Stimulated activated CD4-positive, alpha-beta T cell treated with anti-CD3 and anti-CD28 coated beads, Interleukin-15, amount 100 ng/mL, for 1 hour (primary cell): ENCODE measurements at places on chromosomes 5 and 9.
A peak's percentile ranks its signal among the peaks of the same experiment; 100 is the strongest.

- DNase-seq: no peak
These were observed 248.1 kb downstream of the CETN3 start for GRCh38 chr5:90161414-90161813.

GRCh38 chr9:129012343-129012742, 15.8 kb downstream of the SH3GLB2 start:
- DNase-seq: no peak

DNA sequence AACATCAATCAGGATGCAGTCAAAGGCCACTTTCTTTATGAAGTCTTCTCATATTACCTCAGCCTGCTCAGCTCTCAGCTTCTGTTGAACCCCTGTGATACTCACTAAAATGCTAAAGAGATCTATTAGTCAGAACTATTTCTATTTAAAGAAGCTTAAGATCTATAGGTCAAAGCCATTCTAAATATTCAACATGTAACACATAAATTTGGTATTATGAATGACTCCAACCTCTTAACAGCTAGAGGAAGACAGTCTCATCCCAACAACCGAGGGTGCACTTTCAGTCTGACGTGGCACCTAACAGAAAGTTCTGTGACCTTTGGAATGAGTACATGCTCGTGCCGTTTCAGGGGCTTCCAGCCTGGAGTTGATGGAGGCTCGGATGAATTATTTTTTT, 301.5 kb upstream of the VLDLR start:
- DNase-seq: no peak

GRCh38 chr5:59666440-59667068, 227.0 kb downstream of the PDE4D start:
- no peak for DNase-seq

DNA sequence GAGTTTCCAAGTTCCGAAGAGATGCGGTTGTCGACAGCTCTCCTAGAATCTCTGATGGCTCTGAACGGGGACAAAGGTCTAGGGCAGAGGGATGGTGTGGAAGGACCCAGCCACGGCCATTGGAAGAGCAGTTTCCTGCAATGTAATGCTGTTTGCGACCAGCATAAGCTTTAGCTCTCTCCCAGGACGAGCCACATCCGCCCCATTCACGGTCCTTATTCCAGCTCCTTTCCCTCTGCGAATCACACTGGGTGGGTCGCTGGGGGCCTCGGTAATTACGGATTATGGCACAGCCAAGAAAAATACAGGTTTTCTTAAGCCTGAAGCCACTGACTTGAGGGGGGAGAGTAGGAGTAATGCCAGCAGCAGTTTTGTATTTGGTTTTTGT, 22.7 kb downstream of the ANXA2R start:
- DNase-seq: peak; percentile 10

DNA sequence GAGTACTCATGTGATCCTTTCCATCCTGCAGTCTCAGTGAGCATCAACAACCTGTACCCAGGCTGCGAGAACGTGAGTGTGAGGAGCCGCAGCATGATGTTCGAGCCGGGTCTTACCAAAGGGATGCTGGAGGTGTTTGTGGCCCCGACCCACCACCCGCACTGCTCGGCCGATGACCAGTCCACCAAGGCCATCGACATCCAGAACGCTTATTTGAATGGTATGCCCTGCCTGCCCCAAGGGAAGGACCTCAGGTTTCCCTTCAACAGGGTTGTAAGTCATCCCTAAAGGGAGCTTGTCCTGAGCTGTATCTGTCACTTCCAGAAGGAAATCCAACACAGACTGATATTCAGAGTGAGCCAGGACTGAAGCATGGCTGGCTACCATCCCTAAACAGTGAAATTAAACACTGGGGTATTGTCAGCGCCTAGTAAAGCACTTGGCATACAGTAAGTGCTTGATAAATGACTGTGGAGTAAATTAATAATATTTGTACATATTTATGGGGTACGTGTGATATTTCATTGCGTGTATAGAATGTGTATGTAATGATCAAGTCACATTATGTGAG, 39.3 kb upstream of the CTSL start:
- DNase-seq: no peak

GRCh38 chr9:73095425-73095824, 56.2 kb upstream of the ANXA1 start:
- no peak for DNase-seq

DNA sequence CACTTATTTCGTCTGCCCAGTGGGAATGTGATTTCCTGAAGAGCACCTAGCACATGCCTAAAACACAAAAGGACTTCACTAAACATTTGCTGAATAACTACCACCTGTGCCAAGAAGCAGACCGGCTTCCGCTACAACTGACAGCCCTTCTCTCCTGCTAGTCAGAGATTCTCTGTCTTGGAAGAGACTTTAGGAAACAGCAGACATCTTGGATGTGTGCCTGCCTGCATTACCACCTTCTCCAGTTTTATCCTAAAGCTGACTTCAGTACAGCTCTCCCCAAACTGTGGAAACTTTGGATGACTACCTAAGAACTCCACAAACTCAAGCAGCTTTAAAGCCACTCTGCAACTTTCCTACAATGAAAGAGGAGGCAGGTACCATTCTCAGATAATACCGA, 116.5 kb upstream of the MAN2A1 start:
- DNase-seq: no peak

- no peak for DNase-seq
These were observed 23.8 kb downstream of the C5orf58 start for GRCh38 chr5:170256571-170256970.

DNA sequence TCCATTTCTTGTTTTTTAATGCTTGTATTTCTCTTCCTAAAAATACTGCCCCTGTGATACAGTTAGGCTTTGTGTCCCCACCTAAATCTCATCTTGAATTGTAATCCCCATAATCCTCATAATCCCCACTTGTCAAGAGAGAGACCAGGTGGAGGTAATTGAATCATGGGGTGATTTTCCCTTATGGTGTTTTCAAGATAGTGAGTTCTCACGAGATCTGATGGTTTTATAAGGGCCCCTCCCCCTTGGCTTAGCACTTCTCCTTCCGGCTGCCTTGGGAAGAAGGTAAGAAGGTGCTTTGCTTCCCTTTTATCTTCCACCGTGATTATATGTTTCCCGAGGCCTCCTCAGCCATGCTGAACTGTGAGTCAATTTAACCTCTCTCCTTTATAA, 227.4 kb downstream of the MAN2A1 start:
- DNase-seq: no peak

GRCh38 chr9:109912082-109912582, 132.1 kb downstream of the PALM2AKAP2 start:
- DNase-seq: no peak

DNA sequence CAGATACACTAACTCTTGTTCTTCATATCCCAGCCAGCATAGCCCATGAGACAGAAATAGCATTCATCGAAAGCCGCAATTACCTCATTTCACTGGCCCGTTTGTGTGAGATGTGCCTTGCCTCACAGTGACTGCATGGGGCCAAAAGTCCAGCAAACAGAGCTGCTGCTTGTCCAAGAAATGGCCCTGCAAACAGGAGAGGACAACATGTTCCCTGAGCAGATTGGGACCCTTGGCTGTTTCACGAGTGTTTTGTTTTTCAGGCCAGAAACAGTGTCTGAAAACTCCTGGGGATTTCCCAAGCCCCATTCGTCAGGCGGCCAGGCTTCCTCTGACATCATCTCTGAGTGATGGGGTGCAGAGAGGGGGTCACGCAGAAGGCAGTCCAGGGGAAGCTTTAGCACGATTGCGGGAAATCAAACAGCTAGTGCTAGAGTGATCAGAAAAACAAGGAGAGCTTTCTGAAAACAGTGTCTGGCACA, 503.6 kb upstream of the PAPPA start:
- DNase-seq: no peak

GRCh38 chr9:73056245-73056644, 95.4 kb upstream of the ANXA1 start:
- no peak for DNase-seq

DNA sequence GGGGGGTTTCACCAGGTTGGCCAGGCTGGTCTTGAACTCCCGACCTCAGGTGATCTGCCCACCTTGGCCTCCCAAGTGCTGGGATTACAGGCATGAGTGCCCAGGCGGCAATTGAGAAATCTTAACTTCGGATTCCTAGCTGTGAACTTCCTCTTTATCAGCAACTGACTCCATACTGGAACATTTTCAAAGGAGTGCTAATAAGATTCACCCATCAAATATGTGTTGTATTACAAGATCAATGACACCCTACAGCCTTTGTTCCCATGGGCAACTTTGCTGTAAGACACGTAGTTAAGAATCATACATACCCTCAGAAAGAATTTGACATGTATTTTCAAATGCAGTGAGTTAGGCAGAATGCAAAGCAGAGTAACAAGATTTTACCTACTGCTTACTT, 23.1 kb upstream of the ACOT12 start:
- no peak for DNase-seq

DNA sequence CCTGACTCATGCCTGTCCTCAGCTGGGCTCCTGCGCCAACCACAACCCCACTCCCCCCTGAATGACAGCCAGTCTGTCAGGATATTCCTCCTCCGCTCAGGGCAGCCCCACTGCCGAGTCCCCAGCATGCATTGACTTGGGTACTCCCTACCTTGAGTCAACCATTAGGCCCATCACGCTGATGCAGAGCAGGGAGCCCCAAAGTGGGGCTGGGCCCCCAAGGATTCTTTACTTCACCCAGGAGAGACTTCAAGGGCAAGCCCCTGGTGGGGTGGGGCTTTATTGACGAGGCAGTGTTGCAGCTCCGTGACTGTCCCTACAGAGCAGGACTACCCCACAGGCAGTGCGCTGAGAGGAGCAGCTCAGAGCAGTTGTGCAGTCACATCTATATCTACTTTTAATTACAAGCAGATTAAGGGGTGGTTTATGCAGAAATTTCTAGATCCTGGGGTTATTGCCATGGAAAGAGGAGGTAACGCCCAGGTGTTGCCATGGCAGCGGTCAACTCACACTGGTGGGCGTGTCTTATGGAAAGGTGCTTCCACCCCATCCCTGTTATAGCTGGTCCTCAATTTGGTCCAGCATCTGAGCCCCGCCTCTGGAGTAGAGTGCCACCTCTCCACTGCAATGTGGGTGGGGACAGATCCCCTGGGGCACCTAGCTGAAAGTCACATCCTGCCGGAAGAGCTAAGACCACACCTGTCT, 32.1 kb upstream of the FCN1 start:
- no peak for DNase-seq

GRCh38 chr9:92764381-92764987, at the start of gene BICD2:
TSS of gene BICD2 (minus strand) at chr9:92764833. CDS start at chr9:92764744, 89 bp downstream.
- DNase-seq: no peak

DNA sequence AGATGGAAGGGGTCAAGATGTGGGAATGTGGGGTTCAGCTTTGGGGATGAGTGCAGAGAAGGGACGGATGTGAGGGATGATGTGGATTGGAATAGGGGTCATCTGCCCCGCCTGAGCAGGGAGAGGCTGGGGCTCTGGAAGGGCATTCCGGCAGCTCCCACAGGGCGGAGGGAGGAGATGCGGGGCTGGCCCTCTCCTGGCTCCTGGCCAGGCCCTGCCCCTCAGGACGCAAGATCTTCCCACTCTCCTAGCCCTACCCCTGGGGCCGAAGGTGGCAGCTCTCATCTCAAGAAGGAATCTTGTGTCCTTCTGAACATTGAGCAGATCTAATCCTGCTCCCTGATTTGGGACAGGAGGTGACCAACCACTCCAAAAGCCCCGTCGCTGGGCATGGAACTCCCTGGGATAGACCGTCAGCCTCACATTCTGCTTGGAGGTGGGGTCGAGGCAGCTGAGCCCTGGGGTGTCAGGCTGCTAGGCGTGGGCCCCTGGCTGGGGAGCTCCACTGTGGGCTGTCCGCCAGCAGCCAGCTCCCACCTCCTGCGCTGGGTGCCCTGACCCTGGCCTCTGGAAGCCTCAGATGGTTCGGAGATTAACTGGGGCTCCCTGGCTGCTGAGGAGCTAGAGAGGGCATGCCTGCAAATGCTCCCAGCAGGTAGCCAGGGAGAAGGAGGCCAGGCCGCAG, 125.2 kb downstream of the ZNF354C start:
- DNase-seq: no peak

GRCh38 chr5:67971223-67971830, 244.2 kb upstream of the PIK3R1 start:
- DNase-seq: no peak

DNA sequence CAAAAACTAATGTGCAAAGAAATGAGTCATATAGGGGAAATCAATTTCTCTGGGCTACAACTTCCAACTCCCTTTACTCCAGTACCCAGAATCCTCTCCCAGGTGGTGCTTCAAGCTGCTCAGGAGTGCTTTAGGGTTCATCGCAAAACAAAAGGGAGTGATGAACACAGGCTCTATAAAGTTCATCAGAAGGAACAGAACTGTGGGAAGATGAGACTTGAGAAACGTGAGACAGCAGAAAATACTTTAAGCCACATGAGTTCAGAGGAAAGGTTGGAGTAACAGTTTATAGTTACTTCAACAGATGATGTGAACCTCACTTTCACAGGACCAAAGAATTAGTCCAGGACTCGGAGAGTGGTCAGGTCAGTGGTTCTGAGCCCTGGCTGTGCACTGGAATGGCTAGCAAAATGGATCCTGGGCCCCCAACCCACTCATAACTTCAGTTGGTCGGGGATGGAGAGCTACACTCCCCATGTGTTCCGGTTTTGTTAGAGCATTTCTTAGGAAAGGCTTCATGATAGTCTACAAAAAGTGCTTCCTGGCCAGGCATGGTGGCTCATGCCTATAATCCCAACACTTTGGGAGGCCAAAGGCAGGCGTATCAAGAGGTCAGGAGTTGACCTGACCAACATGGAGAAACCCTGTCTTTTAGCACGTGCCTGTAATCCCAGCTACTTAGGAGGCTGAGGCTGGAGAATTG, 4.3 kb downstream of the RPL12 start:
- no peak for DNase-seq

GRCh38 chr9:113624721-113625120, 161.2 kb downstream of the RGS3 start:
- DNase-seq: no peak

DNA sequence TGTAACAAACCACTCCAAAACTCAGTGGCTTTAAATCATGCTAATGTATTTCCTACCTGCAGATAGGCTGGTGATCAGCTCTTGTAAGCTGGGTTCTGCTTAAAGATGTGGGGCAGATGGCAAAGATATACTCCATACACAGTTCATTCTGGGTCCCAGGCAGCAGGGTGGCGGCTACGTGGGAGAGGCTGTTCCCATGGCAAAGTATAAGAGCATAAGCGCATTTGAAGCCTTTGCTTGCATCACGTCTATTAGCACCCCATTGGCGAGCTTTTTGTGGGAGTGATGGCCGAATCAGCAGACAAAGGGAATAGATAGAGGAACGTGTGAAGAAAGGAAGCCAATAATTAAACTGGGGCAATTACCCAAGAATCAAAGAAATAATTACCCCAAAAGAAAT, 523.1 kb downstream of the SPATA31D1 start:
- no peak for DNase-seq

- DNase-seq: no peak
These were observed 73.8 kb upstream of the SLC1A1 start for GRCh38 chr9:4416467-4416866.

DNA sequence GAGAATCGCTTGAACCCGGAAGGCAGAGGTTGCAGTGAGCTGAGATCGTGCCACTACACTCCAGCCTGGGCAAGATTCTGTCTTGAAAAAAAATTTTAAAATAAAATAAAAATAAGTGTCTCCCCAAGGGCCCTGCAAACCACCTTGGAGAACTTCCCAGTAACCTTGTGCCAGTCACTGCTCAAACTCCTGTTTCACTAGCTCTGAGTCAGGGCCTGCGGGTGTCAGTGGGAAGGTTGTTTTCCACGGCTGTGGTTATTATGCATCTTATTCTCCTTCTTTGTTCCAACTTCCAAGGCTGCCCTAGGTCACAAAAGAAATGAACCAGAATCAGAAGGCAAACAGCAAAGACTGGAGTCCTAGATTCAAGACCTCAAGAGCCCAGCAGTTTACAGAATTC, 246.7 kb downstream of the ADAMTSL1 start:
- no peak for DNase-seq

- no peak for DNase-seq
These were observed 16.0 kb downstream of the TRMO start for GRCh38 chr9:97906236-97906831.
